ENCODE measurements at places on chromosomes 13 and 19.

DNA sequence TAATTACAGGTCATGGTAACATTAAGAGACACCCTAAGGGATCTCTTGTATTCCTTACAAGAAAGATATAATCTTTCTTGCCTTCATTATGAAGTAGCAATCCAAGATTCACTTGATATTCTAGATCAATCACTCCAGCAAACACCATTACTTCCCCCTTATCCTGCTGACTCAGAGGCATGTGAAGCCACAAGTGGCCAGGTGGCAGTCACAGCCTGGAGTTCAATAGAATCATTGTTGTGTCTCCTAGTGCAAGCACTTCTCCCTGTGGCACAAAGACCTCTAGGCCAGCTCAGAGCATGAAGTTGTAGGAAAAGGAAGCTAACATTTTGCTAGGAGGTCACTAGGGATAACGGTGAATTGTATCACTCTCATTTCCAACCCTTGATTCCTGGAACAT lies 864.3 kb upstream of the ATXN8OS start:
- DNase-seq = no peak

DNA sequence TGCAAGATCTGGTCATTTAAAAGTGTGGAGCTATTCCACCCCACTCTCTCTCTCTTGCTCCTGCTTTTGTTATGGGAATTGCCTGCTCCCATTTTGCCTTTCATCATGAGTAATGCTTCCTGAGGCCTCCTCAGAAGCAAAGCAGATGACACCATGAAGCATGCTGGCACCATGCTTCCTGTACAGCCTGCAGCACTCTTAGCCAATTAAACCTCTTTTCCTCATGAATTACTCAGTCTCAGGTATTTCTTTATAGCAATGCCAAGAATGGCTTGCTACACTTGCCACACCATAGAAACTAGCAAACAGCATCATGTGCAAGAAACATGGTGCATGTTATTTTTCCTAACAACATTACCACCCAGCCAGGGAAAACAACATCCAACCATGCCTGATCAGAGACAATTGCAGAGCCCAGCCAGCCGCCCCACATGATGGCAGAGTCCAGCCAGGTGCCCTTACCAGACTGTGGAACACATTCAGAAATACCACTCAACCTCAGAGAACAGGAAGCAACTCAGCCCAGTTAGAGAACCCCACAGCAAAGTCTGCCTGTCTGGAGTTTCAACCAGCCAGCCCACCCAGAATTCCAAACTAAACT lies 36.9 kb downstream of the SYDE1 start:
- no peak for DNase-seq

DNA sequence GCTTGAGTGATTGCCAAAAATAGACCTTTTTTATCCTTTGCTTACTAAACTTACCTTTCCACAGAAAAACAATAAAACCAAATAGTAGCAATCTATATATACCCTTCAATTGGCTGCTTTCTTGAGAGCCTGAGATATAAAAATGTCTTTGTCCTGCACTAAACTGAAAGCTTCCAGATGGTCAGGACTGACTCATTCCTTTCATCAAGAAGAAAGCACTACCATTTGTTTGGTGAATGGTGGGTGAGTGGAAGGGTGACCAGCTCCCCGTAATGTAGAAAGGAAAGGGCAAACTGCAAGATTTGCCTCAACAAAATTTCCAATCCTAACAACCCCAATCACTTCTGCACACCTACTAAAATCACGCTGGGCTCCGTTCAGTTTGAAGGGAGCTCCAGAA lies 67.8 kb downstream of the SACS start:
- DNase-seq = no peak

- no peak for DNase-seq
Measured at GRCh38 chr19:36963280-36963679, 47.1 kb downstream of the ZNF568 start.

GRCh38 chr13:36915106-36915505 lies 4.9 kb downstream of the SMAD9 start:
- no peak for DNase-seq

GRCh38 chr13:98301721-98302120 lies 124.7 kb upstream of the RNF113B start:
- no peak for DNase-seq

GRCh38 chr13:27806744-27807387 lies 14.6 kb downstream of the GSX1 start:
- DNase-seq = no peak

DNA sequence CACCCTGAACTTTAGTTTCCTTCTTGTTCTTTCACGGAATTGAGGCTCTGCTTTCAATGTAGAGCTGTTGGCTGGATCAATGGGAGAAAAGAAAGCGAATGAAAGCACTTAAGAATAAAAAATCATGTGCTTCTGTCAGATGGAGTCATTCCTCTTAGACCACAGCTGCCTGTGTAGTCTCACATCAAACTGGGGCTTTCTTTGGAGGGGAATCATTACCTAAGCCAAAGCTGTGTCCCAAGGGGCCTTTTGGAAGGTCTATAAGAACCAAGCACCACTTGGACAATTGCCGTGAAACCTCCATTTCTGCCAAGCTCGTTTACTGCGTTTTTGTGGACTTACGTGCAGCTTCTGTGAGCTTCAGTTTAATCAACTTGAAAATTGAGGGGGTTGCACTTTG lies 44.2 kb upstream of the RNF113B start:
- no peak for DNase-seq

- no peak for DNase-seq
Measured at GRCh38 chr13:50762969-50763567, 80.4 kb downstream of the DLEU7 start.

- no peak for DNase-seq
Measured at GRCh38 chr13:107866032-107866940, 349.1 kb downstream of the LIG4 start.

- no peak for DNase-seq
Measured at GRCh38 chr13:48902368-48902767, 73.3 kb upstream of the FNDC3A start.

- no peak for DNase-seq
Measured at GRCh38 chr13:35573639-35574038, 97.2 kb upstream of the MAB21L1 start.

- no peak for DNase-seq
Measured at GRCh38 chr13:113152691-113152983, 5.8 kb upstream of the PROZ start.

- DNase-seq = no peak
Measured at GRCh38 chr19:1304197-1304924, 18.7 kb downstream of the EFNA2 start.

DNA sequence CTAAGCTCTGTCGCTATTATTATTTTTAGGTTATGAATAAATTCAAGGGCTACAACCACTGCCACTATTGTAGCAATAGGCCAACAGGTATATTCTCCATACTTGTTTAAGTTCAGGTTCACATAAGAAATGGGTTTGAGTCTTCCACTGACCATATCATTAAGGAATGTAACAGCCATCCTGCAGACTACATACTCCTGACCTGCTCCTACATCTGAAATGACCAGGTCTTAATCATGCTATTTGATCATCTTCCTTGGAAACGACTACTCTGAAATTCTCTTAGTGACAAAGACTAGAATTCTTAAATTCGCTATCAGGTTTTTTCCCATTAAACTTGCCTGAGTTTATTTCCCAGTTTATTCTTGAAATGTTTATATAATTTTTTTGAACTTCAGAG lies 66.8 kb downstream of the IPO5 start:
- DNase-seq = no peak

DNA sequence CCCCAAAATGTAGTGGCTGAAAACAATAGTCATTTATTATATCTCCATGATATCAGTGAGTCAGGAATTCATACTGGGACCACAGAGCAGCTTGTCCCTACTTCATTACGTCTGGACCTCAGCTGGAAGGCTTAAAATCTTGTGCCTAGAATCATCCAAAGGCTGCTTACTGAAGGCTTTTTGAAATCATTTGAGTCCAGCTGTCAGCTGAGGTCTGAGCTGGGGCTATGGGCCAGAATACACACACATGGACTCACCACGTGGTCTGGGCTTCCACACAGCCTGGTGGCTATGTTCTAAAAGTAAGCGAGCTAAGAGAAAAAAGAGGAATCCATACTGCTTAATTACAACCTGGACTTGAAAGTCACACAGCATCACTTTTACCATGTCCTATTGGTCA lies 209.2 kb downstream of the KCTD12 start:
- DNase-seq = no peak

DNA sequence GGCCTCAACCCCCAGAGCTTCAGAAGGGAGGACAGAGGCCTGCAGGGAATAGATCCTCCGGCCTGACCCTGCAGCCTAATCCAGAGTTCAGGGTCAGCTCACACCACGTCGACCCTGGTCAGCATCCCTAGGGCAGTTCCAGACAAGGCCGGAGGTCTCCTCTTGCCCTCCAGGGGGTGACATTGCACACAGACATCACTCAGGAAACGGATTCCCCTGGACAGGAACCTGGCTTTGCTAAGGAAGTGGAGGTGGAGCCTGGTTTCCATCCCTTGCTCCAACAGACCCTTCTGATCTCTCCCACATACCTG lies 969 bp upstream of the CEACAM5 start:
- DNase-seq = no peak

Measured in stimulated activated CD8-positive, alpha-beta memory T cell treated with anti-CD3 and anti-CD28 coated beads, Interleukin-7, amount 100 ng/mL, for 4 hours (primary cell).